ENCODE measurements at places on chromosomes 4 and X. TPM values are rescaled to one million over a fixed set of nuclear protein-coding genes. Genes with fewer than 3 reads are reported as not detected.

- no peak for DNase-seq
Measured at GRCh38 chr4:15186149-15186548, 183.9 kb downstream of the CPEB2 start.

GRCh38 chr4:156547891-156548290 is 423.7 kb downstream of the PDGFC start:
- no peak for DNase-seq

DNA sequence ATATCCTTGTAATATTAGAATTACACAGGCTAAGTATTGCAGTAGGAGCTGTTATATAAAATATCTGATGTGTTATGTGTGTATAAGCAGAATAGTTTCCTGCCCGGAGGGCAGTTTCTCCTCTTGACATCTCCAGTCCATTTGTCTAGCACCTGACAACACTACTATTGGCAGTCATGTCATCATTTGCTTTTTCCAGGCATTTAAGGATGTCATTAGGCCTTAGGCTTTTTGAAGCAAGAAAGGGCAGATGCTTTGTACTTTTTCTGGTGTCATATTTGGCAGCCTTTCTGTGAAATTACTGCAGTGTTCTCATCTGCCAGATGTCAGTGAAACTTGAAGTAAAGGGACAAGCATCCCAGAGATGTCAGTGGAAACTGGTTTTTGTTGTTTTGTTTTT is 2017.6 kb upstream of the IGFBP7 start:
- no peak for DNase-seq

GRCh38 chrX:127571834-127572233 is 480.4 kb downstream of the ACTRT1 start:
- no peak for DNase-seq

The MSX1 gene
- total RNA-seq, result 0.10 TPM

DNA sequence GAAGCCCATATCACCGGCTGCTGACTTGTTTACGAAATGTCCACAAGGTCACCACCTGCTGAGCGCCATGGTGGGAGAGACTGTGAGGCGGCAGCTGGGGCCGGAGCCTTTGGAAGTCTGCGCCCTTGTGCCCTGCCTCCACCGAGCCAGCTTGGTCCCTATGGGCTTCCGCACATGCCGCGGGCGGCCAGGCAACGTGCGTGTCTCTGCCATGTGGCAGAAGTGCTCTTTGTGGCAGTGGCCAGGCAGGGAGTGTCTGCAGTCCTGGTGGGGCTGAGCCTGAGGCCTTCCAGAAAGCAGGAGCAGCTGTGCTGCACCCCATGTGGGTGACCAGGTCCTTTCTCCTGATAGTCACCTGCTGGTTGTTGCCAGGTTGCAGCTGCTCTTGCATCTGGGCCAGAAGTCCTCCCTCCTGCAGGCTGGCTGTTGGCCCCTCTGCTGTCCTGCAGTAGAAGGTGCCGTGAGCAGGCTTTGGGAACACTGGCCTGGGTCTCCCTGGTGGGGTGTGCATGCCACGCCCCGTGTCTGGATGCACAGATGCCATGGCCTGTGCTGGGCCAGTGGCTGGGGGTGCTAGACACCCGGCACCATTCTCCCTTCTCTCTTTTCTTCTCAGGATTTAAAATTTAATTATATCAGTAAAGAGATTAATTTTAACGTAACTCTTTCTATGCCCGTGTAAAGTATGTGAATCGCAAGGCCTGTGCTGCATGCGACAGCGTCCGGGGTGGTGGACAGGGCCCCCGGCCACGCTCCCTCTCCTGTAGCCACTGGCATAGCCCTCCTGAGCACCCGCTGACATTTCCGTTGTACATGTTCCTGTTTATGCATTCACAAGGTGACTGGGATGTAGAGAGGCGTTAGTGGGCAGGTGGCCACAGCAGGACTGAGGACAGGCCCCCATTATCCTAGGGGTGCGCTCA is 8.7 kb upstream of the MSANTD1 start:
- no peak for DNase-seq

GRCh38 chr4:148686449-148686848 is 244.2 kb upstream of the NR3C2 start:
- DNase-seq, result no peak

GRCh38 chr4:48710446-48711209 is 69.5 kb downstream of the FRYL start:
- no peak for DNase-seq

The FAM149A gene
- total RNA-seq, result 0.82 TPM

GRCh38 chr4:141229408-141230101 is 8.9 kb downstream of the ZNF330 start:
- no peak for DNase-seq
